ENCODE measurements at places on chromosomes 16 and 17.
A peak's percentile ranks its signal among the peaks of the same experiment; 100 is the strongest.

GRCh38 chr17:728911-729310, 3.5 kb upstream of the TLCD3A start:
- DNase-seq, result no peak

GRCh38 chr16:8708536-8708935, 34.1 kb downstream of the ABAT start:
- DNase-seq, result no peak

- no peak for DNase-seq
These were observed 1.3 kb downstream of the USP36 start for GRCh38 chr17:78839235-78839761.

DNA sequence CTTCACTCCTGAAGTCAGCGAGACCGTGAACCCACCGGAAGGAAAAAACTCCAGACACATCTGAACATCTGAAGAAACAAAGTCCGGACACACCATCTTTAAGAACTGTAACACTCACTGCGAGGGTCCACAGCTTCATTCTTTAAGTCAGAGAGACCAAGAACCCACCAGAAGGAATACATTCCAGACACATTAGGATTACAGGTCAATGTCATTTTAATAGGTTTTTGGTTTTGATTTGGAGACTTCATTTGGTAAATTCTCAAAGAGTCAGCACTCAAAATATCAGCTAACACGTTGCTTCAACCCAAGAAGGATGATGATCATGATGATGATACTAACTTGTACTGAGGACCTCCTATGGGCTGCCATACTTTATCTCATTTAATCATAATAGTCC, 7.6 kb upstream of the BMERB1 start:
- DNase-seq, result no peak

DNA sequence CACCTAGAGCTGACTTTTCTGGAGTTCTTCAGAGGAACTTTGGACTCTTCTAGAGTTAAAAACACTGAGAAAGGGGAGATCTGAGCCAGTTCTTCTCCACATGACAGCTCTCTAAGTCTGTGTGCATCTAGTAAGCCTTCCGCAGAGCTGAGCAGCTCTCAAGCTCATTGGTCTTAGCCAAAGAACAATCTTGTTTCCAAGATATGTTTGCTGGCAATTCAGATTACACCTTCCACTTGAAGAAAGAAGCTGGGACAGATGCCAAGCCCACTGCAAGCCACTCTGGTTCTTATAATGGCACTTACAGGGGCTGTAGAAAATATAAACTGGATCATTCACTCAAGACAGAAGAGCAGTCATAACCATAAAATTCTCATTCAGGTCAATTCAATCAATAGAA, 134.1 kb upstream of the TOX3 start:
- no peak for DNase-seq

GRCh38 chr17:4719684-4720221, 9.3 kb downstream of the ARRB2 start:
- no peak for DNase-seq

DNA sequence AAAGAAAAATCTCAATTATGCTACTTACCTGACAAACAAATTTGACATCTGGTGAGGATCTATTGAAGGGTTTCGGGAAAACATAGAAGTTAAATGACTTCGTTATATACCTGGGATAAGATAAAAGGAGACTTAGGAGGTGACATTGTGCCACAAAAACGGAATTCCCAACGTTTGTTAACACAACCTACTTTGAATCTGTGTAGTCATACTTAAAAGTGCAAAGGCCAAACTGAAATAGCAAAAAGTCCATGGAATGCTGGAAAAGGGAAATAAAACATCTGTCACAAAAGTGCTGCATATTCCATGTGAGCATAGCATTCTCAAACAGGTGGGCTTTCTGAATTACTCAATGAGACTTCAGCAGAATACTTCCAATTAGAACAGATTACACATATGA, 3.0 kb downstream of the PARN start:
- DNase-seq, result no peak

DNA sequence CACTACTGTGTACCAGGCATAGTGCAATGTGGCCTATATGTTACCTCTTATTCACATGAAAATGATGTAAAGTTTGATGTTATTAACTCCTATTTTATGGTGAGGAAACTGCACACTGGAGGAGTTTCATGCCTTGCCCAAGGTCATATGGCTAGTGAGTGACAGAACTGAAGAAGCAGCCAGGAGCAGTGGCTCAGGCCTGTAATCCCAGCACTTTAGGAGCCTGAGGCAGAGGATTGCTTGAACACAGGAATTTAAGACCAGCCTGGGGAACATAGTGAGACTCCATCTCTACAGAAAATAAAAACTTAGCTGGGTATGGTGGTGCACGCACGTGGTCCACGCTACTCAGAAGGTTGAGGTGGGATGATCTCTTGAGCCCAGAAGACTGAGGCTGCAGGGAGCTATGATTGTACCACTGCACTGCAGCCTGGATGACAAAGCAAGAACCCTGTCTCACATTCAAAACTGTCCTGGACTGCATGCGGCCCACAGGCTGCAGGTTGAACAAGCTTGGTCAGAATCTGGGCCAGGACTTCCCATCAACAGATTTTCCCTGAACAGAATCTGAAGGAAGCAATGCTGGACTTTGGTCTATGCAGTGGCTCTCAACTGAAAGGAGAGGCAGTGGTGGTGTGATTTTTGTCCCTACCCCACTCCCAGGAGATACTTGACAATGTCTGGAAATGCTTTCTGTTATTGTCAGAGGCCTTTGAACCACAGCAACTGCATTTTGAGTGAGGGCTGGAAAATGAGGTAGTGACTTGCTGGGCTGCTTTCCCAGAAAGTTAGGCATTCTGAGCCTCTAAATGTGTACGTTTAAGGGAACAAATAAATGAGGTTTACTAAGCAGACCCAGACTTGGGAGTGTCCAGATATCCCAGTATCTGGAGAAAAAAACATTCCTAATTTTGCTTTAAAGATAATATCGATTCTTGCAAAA, 479.5 kb downstream of the TMEM114 start:
- DNase-seq, result no peak

GRCh38 chr17:81253358-81254131, 14.4 kb downstream of the NDUFAF8 start:
- DNase-seq, result peak; percentile 53

- no peak for DNase-seq
These were observed 36.7 kb downstream of the KIAA0753 start for GRCh38 chr17:6603744-6604325.

GRCh38 chr17:81306491-81306890, 11.4 kb upstream of the SLC38A10 start:
- no peak for DNase-seq

- DNase-seq, result no peak
These were observed 44.4 kb downstream of the YPEL2 start for GRCh38 chr17:59375857-59376256.

GRCh38 chr17:1374431-1375177, 25.4 kb downstream of the YWHAE start:
- DNase-seq, result no peak

DNA sequence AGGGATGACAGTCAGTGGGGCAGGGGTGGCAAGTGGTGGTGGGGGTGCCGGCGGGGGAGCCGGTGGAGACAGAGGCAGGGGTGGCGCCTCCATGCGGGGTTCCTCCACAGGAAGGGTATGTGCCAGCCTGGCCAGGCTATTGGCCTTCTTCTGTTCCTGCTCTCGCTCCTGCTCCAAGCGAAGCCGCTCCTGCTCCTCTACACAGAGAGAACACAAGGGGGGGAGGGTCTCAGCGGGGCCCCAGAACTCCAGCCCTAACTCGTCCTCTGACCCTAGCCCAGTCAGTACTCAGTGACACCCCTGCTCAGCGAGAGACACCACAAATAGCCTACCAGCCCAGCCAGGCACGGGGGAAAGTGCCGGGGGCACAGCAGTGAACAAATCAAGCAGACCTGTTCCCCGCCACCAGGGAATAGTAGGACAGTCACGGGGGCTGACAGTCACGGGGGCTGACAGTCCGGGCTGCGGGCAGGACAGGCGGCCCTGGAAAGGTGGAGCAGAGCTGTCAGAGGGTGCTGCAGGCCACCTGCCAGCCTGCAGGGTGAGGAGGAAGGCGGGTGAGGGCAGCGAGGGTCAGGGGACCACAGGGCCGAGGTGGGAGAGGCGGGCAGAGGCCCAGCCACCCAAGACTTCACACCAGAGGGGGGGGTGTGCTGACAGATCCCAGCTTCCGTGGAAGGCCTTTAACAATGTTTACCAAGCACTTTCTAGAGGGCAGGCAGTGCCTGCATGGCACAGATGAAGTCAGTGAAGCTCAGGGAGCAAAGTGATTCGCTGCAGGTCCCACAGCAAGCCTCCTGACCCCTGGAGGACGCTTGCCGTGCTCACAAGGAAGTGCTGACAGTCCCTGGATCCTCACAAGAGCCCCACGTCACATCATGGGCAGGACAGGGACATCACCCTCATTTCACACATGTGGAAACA, 5.3 kb downstream of the MNT start:
- no peak for DNase-seq

DNA sequence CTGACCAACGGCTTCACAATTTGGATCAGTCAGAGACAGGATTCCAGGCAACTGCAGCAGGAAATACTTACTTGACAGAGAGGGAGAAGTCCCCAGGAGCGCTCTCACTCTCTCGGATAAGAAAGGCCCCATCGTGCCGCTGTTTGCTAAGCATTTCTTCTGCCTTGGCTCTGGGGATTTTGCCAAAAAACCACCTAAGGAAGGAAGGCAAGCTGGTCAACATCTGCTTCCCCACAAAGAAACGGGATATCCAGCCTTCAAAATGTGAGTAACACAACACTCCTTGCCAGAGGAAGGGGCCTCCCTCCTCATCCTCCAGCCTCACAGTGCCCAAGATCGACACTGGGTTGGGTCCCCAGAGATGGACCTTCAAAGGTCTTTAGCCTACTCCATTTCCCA, 36.6 kb upstream of the SLC25A19 start:
- no peak for DNase-seq

- DNase-seq, result no peak
These were observed 195.5 kb downstream of the HAPSTR1 start for GRCh38 chr16:9286930-9287329.

DNA sequence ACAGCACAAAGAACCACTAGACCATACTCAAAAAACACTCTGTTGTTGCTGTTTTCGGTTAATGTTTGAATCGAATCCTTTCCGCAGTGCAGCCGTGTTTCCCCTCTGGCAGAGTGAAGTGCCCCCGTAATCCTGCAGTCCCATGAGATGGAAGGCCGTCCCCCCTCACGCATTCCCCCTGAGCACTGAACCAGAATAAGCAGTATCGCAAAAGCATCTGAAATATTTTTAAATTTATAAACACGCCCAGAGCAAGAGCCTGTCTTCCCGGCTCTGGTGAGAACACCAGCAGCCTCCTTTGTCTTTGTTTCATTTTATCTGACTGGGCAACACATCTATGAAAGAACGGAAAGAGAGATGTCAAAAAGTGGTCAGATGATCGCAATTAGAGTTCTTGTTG, 121.0 kb upstream of the ADAMTS18 start:
- no peak for DNase-seq

DNA sequence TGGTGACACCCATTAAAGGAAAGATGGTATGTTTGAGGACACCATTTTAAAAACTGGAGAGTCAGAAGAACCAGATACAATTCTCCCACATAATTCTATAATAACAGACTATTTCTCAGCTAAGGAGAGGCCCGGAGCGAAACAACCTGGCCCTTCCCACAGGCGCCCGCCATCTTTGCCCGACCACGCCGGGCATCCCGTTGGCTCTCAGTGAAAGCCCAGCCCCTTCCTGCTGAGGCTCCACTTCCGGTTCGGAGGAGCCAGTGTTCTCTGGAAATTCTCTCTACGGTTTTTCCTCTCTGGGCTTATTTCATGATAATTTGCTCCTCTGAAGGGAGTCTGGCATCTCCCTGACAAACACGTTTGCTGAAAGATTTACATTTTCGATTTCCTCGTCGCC, 175.7 kb downstream of the AXIN2 start:
- DNase-seq, result no peak

- DNase-seq, result no peak
These were observed 35.1 kb downstream of the SLC6A2 start for GRCh38 chr16:55690841-55691240.

GRCh38 chr17:35313875-35314409, 59.5 kb downstream of the SLFN11 start:
- no peak for DNase-seq

DNA sequence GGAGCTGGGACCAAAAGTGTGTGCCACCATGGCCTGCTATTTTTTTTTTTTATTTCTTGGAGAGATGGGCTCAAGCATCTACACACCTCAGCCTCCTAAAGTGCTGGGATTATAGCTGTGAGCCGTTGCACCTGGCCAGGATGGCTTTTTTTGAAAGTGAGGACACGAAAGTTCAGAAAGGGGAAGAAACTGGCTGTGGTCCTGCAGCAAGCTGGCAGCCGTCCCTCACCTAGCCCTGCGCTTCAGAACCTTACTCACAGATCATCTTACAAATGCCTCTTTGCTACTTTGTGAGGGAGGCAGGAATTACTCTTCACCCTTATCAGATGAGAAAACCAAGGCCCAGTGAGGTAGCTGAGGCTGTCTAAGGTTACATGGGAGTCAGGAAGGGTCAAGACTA, 4.5 kb upstream of the PPY start:
- no peak for DNase-seq

DNA sequence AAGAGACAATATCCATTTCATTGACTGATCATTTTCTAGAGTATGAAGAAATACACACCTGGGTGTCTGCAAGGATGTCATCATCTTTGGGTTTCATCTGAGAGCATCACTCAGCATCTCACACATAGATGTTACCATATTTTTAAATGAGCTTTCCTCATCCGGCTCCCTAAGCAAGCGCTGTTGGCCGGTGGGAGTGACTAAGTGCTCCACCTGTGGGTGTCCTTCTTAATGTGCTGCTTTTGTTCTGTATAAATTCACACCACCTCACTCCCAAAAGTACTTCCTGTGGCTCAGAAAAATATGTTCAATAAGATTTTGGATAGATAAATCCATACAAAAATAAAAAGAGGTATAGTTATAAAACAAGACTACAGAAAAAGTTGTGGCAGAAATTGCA, 7.4 kb downstream of the SSTR2 start:
- no peak for DNase-seq

- no peak for DNase-seq
These were observed 6.0 kb downstream of the NDUFAF8 start for GRCh38 chr17:81245024-81245664.

DNA sequence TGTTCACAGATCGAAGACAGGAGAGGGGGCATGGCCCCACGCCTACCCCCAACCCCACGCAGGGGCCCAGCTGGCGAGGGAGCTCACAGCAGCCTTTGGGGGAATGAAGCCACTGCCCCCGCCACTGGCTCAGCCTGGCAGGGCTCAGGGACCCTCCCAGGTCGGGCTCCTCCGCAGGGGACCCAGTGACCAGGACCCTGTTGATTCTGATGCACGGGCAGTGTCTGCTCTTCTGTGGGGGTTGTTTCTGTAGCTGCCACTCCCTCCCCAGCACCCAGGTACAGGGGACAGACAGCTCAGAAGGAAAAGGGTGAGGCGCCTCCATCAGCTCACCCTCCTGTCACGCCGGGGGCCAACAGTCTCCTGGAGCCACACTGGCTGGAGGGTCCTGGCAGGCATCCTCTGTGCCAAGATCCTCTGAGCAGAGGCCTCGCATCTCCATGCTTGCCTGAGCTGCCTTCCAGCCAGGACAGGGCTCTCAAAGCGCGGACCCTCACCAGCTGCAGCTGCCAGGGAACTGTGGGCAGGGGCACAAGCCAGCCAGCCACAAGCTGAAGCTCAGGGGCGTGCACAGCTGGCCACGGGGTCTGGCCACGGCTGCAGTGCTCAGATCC, 49.1 kb downstream of the ZNF778 start:
- no peak for DNase-seq
